ENCODE measurements at places on chromosomes 7 and 10. TPM values are rescaled to one million over a fixed set of nuclear protein-coding genes. Genes with fewer than 3 reads are reported as not detected.

DNA sequence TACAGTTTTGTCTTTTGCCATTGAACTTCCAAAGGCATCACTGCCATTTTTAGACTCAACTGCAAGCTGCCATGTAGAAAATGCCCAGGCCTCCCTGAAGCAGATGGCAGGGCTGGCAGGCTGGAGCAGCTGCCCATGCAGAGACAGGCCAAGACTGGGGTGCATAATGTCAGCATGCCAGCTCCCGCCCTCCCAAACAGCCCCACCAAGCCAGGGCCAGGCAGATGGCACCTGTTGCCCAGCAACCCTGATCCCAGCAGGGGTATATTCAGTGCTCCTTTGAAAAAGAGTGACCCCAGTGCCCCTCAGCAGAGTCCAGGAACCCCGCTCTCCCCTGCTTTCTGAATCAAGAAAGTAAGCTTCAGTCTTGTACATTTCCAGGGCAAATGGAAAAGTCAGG lies 32.6 kb downstream of the VSTM4 start:
- DNase-seq = no peak

DNA sequence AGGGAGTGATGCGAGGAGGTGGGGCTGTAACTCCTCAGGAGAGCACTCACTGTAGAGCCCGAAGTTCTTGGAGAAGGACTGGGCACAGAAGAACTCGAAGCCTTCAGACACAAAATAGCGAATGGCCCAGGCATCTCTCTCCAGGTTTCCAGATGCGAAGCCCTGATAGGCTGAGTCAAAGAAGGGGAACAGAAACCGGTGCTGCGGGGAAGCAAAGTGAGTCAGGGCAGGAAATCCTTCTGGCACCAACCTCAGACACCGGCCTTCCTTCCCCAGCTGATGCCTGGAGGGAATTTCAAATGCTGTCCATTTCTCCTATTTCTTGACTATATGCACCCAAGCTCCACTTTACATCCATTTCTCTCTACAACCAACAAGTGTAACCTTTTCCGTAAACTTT lies 26.8 kb downstream of the GOT1 start:
- peak; percentile 24 for DNase-seq

DNA sequence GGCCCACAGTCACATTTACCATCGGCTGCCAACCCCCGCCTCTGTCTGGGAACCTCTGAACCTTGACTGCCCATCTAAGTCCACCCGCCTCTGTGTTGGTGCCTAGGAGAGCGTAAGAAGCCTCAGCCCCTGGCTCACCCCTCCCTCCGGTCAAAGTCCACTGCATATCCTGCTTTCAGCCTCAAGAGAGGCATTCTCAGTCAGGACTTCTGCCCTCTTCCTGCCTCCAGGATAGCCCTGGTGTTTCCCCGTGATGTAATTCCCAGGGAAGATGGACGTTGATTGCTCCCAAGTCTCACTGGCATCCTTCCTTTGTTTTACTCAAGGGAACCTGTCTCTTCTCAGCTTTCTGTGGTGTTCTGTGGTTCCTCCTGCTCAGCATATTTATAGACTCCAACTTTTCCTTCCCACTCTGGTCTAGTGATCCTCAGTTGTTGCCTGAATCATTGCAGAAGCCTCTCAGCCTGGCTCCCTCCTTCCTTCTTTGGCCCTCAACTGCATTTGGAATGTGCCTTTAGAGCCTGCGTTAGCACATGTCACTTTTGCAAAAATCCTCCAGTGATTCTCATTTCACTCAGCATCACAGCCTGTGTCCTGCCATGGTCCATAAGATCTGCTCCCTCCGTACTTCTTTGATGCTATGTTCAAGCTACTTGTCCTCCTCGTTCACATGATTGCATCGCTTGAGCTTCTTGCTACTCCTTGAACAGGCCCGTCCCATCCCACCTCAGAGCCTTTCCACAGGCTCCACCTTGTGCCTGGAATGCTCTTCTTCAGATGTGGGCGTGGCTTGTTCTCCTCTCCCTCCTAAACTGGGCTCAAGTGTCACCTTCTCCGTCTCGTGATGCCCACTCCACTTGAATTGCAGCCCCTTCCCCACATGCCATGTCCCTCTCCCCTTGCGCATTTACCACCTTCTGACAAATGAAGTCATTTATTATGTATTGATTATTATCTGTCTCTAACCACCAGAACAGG lies 124.2 kb downstream of the PLPP4 start:
- no peak for DNase-seq

Gene PAPOLB
- not detected for polyA plus RNA-seq

GRCh38 chr10:4279655-4280054 lies 494.6 kb upstream of the KLF6 start:
- no peak for DNase-seq

DNA sequence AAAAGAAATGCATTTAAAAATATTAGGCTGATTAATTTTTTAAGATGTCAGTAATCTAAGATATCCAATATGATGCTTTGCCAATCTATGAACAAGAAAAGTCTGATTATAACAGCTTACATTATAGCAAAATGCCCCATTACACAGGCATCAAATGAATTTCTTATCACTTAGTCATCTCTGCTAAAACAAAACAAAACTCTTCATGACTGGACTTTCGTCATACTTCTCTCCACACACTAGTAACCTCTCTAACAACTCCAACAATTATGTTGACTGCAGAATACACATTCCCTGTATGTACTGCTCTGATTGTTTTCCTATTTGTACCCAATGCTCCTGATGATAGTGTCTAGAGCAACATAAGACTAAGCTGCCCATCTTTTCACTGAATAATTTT lies 3.8 kb upstream of the MKI67 start:
- no peak for DNase-seq

DNA sequence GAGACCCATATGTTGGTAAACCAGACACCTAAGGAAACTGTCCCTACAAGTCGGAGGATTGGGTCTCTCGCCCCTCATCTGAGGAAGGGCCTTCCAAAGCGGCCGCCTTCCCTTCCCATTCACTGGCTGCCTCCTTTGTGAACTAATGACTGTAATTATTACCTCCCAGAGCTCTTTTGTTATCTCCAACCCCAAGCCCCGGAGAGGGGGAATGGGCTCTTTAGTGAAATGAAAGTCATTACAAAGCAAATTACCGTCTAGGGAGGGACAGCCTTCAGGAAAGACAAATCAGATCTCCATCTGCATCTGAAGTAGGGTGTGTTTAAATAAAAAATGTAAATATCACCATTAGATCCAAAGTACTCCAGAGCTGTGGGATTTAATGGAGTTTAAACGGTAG lies 2.6 kb upstream of the GAD2 start:
- DNase-seq = no peak

DNA sequence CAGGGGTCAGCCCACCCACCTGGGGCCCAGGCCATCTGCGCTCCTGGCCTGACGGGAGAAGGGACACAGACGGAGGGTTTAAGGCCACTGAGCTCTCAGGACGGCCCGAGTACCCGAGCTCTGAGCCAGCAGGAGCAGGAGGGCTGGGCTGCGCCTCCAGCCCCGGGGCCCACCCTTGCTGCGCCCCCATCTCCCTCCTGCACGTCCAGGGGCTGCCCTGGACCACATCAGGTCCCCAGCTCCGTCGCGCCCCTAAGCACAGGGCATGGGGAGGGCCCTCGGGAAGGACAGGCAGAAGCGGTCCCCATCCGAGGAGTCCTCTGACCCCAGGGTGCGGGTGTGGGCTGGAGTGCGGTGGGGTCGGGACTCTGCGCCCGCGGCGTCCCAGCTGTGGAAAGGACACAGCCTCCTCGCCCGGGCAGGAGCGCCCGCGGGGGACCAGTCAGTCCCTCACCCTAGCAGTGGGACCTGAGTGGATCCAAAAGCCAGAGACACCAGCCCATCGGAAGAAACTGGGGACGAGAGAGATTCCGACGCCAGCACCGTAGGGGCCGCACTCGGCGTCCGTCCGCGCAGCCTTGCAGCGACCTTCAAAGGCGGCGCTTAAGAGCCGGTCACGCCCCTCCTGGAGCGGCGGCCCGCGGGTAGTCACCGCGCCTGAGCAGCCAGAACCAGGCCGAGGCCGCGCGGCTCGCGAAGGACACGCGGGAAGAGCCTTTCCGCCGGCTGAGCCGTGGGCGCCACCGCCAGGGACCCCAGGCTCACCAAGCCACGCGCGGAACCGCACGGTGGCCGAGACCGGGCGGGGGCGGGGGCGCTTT lies 15.9 kb downstream of the CAMK2B start:
- DNase-seq = no peak

DNA sequence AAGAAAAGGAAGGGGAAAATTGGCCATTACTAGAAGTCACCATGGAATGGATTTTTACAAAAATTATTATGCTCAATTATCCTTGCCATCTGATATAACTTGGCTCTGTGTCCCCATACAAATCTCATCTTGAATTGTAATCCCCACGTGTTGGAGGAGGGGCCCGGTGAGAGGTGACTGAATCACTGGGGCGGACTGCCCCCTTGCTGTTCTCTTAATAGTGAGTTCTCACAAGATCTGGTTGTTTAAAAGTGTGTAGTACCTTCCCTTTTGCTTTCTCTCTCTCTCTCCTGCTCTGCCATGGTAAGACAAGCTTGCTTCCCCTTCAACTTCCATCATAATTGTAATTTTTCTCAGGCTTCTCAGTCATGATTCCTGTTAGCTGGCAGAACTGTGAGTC lies 1023.6 kb downstream of the XPNPEP1 start:
- DNase-seq = no peak

DNA sequence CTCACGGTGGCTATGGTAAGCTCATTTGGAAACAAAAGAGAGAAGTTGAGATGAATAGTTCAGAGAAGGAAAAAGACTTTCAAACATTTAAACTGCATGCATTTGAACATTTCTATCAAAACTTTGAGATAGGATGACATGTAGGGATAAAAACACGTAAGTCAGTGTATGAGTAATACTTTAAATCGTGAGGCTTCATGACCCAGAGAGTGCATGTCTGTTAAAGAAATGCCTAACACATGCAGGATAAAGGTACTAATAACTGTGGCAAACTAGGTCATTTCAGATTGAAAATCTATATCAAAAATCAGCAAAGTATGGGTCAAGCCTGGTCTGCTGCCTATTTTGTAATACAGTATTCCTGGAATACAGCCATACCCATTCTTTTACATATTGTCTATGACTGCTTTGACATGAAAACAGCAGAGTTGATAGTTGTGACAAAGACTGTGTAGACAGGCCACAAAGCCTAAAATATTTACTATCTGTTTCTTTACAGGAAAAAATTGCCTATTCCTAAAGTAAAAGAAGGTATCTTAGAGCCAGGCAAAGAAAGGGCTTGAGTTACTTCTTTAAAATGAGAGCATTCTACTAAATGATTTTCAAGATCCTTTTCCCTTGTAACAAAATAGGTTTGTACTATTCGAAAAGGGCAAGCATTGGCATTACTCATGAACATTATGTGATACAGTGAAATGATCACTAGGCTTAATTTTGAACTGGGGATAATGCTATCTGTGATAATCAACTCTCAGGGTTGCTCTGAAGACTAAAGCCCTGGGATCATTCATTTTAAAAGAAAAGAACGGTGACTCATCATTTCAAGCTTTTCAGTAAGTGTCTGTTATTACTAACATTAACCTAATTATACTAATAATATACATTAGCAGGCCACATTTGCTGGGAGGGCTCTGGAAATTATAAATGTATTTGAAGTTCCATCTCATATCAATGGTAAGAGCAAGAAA lies 185.9 kb downstream of the CRPPA start:
- DNase-seq = no peak

Gene CHRM2
- not detected for polyA plus RNA-seq

DNA sequence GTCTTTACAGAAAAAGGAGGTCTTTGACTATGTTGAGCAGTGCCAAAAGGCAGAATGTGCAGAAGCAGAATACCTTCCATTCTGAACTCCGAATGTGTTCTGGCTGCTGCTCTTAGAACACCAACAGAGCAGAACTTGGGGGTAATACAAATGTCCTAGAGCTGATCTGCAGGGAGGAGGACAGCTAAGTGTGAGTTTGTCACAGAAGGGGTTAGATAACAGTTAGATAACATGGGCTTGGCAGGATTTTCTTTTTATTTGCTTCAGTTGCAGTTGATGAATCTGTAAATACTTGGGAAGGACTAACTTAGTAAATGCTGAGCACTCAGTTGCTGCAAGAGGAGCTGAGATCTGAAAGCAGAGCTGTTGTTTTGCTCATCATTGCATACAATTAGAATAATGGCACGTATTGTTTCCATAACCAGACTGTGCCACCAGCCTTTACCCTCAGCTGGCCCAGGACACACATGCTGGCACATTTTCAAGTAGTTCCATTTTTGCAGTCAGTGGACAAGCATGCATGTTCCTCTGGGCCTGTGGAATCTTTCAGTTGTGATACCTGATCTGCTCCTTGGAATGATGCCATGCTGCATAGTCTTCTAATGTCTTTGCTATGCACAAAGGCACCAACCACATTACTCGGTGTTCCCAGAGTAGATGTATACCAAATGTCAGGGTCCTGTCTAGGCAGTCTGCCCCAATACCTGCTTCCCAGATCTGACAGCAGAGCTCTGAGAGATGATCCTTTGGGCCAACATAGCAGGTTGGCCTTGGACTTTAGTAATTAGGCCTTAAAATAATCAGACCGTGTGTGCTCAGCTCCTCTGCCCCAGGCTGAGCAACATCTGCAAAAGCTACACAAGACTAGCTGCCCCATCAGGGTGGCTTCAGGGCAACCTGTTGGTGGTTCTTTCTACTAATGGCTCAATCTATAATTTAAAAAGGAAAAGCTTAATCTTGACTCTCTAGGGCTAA lies 55.7 kb downstream of the GSDME start:
- no peak for DNase-seq

Gene CCDC172
- not detected for polyA plus RNA-seq

Gene DRGX
- not detected for polyA plus RNA-seq

Gene ACBD7
- not detected for polyA plus RNA-seq

- no peak for DNase-seq
Observed at GRCh38 chr7:158454631-158455030, 133.0 kb downstream of the PTPRN2 start.

Gene LIPJ
- not detected for polyA plus RNA-seq

Gene CYP26C1
- polyA plus RNA-seq = not detected

Gene CREB5
- 72.3 TPM for polyA plus RNA-seq

DNA sequence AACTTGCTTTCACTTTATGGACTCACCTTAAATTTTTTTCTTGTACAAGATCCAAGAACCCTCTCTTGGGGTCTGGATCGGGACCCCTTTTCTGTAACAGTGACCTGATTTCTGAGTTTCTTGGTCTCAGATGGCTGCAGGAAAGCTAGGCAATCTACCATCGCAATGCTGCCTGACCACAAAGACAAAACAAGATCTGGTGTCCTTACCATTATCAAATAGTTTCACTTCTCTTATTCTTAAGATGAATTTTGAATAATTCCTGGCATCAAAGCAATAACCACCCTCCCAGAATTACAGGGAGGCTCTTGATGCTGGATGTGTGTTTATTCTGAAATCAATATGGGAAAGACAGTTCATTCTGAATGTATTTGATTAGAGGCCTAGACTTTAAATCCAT lies 77.4 kb upstream of the FRMD4A start:
- DNase-seq = no peak

GRCh38 chr10:108822026-108822425 lies 1101.3 kb downstream of the XPNPEP1 start:
- DNase-seq = no peak

All from CD14-positive monocyte (primary cell).